ENCODE measurements at places on chromosomes 5 and 9.

GRCh38 chr5:91367344-91367743 is 15.8 kb downstream of the ARRDC3 start:
- no peak for DNase-seq

DNA sequence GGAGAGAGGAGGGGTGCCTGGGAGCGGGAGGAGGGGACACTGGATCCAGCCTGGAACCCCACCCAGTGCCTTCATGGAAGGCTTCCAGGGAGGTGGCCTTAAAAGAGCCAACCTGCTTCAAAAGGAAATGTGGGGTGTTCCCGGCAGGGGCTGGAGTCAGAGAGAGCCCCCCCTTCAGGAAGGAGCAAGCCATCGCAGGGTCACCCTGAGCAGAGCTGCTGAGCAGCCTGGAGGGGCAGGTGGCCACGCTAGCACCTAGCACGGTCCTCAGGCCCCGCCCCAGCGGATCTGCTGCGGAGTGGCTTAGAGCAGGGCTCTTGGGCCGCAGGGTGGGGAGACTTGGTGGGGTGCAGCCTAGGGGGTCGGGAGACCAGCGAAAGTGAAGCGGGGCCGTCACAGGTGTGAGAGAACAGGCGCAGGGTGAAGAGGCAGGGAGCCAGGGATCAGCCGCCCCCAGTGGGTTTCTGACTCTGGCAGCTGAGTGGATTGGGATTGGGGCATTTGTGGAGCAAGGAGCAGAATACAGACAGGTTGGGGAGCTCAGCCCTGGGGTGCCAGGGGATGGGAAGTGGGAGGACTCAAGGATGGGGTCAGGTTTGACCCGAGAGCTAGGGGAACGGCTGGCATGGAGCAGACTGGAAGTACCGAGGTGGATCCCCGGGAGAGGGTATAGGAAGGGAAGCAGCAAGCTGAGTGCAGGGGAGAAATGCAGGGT is 1.5 kb downstream of the LCN2 start:
- no peak for DNase-seq

DNA sequence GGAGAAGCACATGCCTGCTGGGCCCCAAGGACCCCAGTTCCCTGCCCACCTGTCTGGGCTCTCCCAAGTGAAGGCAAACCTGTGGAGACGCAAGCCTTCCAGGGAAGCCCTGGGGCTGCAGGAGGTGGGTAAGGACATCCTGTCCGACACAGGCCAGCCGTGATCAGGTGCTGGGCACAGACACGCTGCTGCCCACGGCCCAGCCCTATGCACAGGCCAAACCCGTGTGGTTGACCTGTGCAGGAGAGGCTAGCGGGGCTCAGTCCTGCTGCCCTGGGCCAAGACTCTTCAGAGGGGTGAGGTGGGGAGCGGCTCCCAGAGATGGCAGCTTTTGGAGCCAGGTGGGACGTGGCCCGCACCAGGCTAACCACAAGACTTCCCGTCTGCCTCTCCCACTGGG is 14.3 kb downstream of the LHX3 start:
- no peak for DNase-seq

- DNase-seq, result no peak
Measured at GRCh38 chr5:174301848-174302625, 256.5 kb downstream of the NSG2 start.

DNA sequence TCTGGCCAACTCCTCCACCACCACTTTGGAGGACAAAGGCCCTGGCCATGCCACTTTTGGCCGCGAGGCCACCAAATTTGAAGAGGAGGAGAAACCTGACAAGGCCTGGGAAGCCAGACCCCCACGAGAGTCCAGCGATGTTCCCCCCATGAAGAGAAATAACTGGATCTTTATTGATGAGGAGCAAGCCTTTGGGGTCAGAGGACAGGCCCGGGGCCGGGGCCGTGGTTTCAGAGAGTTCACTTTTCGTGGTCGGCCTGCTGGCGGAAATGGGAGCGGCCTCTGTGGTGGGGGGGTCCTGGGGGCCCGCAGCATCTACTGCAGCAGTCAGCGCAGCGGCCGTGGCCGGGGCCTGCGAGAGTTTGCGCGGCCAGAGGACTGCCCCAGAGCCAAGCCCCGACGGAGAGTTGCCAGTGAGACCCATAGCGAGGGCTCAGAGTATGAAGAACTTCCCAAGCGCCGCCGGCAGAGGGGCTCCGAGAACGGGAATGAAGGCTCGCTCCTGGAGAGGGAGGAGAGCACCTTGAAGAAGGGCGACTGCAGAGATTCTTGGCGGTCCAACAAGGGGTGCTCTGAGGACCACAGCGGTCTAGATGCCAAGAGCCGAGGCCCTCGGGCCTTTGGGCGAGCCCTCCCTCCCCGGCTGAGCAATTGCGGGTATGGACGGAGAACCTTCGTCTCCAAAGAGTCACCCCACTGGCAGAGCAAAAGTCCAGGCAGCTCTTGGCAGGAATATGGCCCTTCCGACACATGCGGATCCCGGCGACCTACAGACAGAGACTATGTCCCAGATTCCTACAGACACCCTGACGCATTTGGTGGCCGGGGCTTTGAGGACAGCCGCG is 27.4 kb upstream of the POMT1 start:
- no peak for DNase-seq

DNA sequence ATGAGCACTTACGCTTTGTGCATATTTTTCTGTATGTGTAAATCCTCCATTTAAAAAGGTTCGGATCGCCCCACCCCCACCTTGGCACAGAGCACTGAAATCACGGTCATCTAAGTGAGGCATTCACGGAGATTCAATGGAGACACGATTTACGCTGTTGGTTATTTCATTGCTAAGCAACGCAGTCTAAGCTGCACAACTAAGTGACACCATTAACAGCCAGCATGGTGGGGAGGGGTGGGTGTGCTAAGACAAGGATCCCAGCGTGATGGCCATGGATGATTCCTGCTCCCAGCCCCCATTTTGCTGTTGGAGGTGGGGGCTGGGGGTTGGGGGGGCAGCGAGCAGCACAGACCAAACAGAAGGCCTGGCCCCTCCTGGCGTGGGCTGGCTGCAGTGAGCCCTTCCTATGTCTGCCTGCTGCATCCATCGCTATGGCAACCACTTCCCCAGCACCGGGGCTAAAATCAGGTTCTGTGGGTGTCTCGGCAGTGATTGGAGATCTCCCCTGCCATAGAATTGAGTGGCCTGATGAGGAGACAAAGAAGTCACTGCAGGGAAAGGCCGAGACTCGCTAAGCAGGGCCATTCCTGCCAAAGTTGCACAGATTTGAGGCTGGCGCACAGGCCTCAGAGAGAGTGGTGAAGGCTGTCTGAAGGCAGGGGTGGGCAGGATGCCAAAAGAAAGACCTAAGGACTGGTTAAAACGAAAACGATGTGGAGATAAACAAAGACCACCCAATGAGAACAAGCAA is 14.3 kb upstream of the MARCHF6 start:
- DNase-seq, result no peak

DNA sequence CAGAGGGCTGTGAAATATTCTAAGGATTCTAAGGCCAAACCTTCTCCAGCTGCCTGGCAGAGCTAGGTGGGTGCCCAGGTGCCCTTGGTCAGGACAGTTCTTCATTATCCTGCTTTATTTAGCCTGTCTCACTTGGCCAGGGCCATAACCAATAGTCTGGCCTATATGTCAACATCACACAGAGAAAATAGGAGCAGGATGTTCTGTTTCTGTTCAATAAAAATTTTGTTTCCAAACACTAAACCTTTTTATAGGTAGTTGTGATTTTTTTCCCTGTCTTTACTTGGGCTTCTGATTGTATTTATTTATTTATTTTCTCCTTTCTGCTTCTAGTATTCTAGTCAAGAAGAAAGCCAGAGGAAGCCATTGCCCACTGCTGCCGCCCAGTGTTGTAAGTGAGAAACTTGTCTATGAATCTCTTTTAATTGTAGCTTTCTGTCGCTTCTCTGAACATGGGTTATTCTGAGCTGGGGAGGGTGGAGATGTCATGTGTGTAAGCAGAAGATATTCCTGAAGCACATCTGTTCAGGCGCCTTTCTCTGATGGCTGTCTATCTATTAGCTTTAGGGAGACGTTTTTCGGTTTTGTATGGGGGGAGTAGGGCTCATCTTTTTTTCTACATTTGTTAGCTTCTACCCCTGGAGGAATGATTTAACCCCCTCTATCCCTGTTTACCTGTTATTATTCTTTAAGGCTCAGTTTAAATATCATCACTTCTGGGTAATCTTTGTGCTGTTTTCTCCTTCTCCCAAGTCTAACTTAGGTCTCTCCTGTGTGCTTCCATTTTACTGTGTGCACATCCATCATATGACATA is 97.1 kb downstream of the UNC13B start:
- DNase-seq, result peak; percentile 37

DNA sequence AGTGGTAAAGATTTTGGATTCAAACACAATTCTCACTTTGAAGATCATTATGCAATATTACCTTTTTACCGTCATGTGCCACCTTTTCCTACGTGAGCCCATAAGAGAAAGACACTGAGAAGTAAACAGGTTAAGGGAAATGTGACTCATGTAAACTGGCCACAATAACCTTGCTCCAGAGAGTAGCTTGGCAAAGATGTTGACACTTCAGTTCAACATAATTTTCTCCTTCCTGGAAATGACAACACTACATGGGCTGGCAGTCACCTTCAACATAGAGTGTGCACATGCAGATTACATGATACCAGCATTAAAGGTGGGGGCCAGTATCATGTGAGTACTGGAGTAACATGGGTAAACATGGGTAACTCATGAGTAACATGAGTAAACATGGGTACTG is 141.9 kb downstream of the CDK5RAP2 start:
- no peak for DNase-seq

DNA sequence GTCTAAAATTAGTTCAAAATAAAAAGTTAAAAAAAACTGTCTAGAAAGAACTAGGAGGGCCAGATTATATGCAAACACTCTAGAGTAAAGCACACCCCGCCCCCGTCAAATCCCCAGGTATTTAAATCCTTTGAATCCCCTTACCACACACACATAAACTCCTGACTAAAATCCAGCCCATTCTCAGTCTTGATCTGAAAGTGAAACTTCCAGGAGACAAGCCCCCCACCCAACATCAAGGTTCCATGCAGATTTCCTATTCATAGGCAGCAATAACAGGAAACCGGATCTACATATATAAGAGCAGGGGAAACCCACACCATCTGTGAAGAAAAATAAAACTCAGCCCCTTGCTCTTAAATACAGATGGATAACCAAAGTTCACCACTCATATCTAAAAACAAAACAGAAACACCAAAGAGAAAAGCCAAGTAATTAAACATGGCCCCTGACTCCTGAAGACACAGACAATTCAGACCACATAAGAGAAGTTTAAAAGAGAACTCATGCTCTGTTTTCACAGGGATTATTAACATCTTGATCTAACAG is 42.3 kb downstream of the MARCHF3 start:
- no peak for DNase-seq

GRCh38 chr5:159021136-159021900 is 78.4 kb downstream of the EBF1 start:
- no peak for DNase-seq

- DNase-seq, result no peak
Measured at GRCh38 chr9:13901176-13901575, 412.8 kb downstream of the NFIB start.

DNA sequence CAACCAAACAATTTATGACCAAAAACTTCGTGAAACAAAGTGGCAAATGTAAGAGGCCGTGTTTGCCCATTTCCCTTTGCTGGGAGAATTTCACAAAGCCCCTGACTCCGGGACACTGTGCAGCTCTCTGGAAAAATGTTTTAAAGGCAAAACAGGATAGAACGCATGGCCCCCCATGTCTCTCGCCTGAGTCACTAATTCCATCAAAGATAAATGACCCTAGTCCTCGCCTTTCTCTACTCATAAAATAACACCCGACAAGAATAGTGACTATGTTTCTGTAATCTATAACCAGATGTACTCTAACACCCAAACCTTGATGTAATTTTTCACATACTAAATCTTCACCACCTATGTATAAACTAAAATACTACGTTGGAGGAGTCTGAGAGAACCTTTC is 55.7 kb upstream of the SAP30L start:
- no peak for DNase-seq

DNA sequence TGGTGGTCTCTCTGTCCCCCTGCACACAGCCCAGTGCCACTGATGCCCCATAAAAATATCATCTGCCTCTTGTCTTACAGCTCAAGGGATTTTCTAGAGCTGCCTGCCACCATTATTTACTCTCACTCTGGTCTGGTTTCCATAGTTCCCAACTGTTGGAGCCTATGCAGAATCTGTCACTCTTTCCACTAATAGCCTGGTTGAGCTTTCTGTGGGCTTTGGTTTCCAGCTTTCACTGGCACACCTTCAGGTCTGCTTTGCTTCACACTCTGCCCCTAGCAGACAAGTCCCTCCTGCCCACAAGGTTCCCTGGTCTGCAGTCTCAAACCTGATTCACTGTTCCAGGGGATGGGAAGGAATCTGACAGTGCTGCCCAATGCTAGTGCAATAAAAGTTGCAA is 103.0 kb upstream of the FTMT start:
- no peak for DNase-seq

Measured in MG63 (cell line).